ENCODE measurements at places on chromosomes 5 and 9.

- no peak for DNase-seq
Measured at GRCh38 chr9:100761276-100761802, 183.5 kb downstream of the CAVIN4 start.

DNA sequence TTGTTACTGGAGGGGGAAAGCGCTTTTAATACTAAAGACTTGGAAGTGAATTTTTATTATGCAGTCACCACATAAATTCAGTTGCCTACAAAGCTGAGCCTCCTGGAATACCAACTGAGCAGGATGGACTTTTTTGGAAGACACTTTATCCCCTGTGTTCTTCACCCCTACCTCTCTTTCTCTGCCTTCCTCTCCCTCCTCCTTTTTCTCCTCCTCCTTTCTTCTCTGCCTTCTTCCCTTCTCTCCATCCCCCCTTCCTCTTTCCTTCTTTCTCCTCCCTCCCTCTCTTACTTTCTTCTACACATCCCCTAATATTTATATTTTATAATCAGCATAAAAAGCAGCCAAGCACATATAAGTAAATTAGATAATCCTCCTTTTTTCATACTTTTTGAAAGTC, 39.6 kb downstream of the MAP3K1 start:
- no peak for DNase-seq

GRCh38 chr5:111755942-111756381, 1.0 kb downstream of the NREP start:
- DNase-seq: no peak

DNA sequence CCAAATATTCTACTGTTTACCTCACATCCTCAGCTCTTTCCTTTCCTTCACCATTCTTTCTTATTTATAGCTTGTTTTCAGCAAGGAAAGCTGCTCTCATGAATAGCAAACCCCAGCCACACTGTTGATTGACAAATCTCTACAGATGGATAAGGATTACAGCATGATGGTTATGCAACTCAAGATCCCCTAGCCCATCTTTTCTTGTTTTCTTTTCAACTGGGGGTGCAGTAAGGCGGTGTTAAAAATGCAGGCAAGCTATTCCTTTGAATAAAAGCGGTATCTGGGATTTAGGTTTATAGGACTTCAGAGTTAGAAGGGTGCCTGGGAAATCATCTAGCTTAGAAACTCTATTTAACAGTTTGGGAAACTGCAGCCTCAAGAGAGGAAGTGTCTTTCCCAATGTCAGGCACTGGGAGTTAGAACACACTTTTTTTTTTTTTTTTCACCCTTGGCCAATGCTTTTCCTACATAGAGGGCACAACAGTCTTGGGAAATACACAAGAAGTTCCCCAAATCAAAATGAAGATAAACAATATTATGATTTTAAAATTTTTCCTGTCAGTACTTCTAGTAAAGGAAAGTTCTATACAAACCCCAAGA, 2.6 kb downstream of the SPARC start:
- DNase-seq: no peak

- no peak for DNase-seq
Measured at GRCh38 chr5:131757830-131758519, 38.8 kb downstream of the FNIP1 start.

DNA sequence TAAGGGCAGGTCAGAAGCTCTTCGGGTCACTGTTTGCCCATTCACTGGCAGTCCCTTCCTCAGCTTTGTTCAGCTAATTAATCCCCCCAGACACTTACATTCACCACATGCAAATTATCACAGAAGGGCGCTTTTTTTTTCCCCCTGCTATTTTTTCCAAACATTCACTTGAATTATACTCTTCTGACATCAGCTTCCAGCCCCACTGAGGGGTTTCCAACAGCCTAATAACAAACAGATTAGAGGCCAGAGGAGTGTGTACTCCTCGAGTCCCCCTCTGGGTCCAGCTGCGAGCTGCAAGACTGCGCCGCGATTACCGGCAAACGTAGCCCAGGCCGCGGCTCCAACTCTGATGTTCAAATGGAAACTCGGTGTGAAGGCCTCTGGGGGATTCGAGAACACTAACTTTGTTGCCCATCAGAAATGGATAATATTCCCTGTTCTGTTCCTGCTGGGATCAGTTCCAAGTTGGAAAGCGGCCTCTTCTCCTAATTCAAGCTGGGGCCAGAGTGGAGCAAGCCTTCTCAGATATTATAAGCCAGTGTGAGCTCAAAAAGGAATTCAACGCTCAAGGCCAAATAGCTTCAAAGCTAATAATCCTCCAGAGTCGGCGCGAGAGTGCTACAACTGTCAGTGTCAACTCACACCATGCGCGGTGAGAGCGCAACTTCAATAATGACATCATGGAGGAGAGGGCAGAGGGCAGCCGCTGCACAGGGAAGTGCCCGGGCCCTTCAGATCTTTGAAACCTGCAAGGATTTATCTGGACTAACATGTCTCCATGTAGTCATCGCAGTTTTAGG, 560.8 kb downstream of the BNC2 start:
- DNase-seq: no peak

DNA sequence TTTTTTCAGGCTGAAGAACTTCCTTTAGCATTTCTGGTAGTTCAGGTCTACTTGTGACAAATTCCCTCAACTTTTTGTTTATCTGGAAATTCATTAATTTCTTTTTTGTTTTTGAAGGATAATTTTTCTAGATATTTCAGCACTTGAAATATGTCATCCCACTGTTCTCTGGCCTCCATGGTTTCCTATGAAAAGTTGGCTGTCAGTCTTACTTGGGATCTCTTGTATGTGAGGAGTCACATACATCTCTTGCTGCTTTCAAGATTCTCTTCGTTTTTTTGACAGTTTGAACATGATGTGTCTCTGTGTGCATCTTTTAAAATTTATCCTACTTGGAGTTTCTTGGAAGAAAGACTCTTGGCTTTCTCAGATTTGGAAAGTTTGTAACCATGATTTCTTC, 79.5 kb downstream of the RIC1 start:
- no peak for DNase-seq

- no peak for DNase-seq
Measured at GRCh38 chr5:154494036-154494435, 16.0 kb upstream of the HAND1 start.

Data from KG1 (cell line).